ENCODE measurements at places on chromosomes 3 and 15.

DNA sequence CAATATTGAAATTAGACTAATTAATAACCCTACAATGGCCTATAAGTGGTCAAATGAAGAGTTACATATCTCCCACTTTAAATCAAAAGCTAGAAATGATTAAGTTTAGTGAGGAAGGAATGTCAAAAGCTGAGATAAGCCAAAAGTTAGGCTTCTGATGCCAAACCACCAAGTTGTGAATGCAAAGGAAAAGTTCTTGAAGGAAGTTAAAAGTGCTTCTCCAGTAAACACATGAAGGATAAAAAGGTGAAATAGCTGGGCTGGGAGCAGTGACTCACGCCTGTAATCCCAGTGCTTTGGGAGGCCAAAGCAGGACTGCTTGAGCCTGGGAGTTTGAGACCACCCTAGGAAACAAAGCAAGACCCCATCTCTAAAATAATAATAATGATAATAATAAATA is 46.9 kb upstream of the DCUN1D1 start:
- DNase-seq = no peak

DNA sequence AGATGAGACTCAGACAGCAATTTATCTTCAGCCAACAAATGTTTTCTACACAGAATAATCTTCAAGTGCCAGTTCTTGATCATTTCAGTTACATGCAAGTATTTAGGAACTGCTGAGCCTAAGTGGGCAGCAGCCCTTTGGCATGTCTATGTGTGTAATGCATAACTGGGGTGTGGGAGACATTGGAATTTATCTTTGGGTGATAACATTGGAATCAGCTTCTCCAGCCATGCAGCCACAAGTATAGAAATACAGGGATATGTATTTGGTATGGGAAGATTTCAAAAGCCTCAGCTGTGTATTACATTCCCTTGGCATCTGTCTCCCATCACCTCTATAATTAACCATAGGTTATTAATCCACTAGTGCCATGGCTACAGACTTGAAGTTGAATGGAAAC is 63.4 kb upstream of the FOXP1 start:
- no peak for DNase-seq

GRCh38 chr3:52420388-52420787 is 24.5 kb downstream of the SEMA3G start:
- no peak for DNase-seq

DNA sequence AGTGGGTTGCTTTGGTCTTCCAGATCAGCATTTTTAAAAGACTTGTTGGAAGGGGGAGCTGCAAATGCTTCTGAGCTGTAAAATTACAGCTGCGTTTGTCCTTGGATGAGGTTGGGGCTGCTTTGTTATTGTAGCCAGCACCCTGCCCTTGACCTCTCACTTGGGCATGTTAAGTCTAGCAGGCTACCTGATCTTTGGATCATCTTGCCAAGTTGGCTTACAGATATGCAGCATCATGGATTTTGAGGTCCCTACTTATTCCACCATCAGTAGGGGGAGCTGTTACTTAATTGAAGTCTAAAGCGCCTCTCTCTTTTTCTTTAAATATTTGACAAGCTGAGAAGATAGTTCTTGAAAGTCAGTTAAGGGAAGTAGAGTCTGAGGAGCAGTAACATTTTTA is 793.0 kb downstream of the MCTP2 start:
- no peak for DNase-seq

- no peak for DNase-seq
Observed at GRCh38 chr15:51048308-51048707, 46.4 kb downstream of the TNFAIP8L3 start.

- no peak for DNase-seq
Observed at GRCh38 chr3:71495708-71496472, 87.6 kb downstream of the FOXP1 start.

DNA sequence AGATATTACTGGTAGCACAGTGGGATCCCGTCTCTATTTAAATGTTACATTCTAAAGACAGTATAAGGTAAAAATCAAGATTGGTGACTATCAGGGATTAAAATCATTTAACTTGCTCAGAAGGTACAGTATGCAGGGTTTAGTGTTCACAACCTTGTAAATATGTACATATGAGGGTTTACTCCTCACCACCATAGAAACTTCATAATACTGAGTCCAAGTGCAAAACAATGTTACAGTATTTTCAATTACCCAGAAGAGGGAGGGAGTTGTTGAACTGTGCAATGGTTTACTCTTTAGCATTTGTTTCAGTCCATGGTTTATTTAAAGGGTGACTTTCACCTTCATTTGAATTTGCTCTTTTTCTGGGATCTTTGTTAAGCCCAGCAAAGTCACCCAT is 165.1 kb downstream of the ZNF621 start:
- no peak for DNase-seq

- DNase-seq = no peak
Observed at GRCh38 chr3:196652961-196653795, 13.7 kb downstream of the NRROS start.

GRCh38 chr3:123743121-123743520 is 141.0 kb downstream of the MYLK start:
- no peak for DNase-seq

- DNase-seq = no peak
Observed at GRCh38 chr3:172856795-172857742, 106.5 kb downstream of the ECT2 start.

- no peak for DNase-seq
Observed at GRCh38 chr15:62057341-62057980, 2.8 kb downstream of the VPS13C start.

GRCh38 chr3:112007633-112008032 is 8.9 kb downstream of the TAGLN3 start:
- no peak for DNase-seq

GRCh38 chr3:4571690-4572334 is 78.7 kb downstream of the ITPR1 start:
- no peak for DNase-seq

DNA sequence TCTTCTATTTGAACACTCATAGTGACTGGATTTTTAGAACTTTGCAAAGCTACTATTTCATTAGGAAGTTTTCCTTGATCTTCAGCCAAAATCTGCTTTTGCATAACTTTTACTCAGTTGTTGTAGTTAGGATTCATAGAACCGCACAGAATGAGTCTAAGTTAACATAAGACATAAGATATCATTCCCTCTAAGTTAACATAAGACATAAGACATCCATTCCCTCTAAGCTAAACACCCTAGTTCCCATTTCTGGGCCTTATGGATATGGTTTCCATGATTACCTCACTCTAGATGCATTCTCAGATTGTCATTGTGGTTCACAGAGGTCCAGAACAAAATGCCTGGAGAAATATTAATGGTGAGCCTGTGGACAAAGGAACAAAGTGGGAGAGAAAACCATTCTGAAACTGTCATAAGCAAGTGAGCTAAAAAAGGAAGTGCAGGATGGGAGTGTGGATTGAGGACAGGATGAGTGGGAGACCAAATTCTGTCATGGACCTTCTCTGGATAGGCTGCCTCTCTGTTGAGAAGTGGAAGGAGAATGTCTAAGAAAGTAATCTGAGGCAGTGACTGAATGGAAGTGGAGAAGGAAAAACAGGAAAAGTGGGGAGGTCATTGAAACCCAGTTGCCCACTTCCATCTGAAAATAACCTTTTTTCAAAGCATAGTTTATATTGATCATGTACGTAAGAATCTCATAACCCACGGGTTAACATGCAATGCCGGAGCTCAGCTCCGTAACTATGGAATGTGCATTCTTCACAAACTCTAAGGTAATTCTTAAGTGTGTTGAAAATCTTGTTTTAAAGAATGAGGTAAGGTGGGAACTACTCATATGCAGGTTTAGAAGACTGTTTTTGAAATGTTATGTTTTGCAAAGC is 37.4 kb upstream of the SECISBP2L start:
- no peak for DNase-seq

GRCh38 chr3:195755791-195756676 is 35.3 kb downstream of the MUC20 start:
- no peak for DNase-seq

- DNase-seq = no peak
Observed at GRCh38 chr3:45985532-45986302, 9.9 kb downstream of the FYCO1 start.

DNA sequence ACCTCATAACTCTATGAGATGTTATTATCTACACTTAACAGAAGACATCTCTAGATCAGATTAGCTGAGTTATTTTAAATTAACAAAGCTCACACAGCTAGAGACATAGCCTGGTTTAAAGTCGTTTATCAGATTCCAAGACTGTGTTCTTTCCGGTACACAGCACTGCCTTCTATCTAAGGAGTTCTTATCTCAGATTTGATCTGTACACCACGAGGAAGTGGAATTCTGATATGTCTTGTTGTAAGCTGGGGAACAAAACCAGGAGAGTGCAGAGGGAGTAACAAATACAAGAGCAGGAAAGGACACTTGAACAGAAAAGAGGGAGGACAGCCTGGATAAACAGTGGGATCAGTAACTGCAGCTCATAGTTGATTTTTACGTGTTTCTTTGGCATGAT is 61.7 kb upstream of the KCNMB2 start:
- DNase-seq = no peak

- DNase-seq = no peak
Observed at GRCh38 chr3:69959581-69959980, 40.0 kb upstream of the SAMMSON start.

DNA sequence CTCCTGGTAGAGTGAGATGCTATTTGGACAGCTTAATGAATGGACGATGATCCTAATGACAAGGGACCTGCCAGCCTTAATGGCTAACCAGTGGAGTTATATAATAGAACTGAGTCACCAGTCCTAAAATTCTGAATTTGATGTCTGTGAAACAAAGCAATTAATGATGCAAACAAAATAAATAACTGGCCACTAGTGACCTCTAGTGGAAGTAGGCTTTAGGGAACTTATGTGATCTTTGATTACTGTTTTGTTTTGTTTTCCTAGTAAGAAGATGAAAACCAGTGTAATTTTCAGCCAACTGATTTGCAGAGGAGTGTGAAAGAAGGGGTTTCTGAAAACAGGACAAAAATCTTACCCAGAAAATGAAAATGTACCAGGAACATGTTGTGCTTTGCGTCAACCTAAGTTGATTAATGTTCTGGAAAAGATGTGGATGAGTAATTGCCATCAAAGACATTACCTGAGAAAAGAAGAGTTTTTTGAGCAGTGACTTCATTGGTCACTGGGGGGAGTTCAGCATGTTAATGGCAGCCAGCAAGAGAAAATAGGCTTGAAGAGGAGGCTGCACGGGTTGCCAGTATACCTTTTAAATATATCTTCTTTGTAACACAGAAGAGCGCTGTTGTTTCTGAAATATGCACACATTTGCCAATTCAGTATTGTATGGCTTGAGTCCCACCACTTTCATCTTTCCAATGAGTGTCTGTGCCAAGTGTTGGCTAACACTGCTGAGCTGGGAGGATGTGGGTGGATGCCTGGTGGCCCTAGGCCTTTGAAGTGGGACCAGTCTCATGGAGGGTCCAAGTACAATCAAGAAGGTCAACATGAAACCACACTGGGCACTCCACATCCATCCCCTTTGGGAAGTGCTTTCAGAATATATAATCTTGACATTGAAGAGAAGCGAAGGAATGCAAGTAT is 9.3 kb downstream of the VEPH1 start:
- no peak for DNase-seq

Data from NCI-H2227 treated with DMSO at 0.1 percent for 48 hours (cell line).